ENCODE measurements at places on chromosomes 4 and X.

DNA sequence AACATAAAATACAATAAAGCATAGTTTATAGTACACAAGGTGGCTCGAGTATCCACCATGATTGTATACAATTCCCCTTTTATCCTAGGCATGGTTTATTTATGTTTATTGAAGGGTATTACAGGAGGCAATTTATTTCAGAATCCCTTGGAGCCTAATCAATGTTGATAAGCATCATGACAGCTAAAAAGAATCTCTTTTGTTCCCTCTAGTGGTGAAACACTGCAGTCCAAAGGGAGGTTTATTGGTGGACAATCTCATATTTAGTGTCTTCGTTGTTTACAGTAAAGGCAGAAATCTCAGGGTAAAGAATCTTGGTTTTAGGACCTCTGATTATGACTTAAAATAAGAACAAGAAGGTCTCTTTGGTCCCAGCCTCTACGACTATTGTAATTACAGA lies 1712.5 kb downstream of the C4orf33 start:
- no peak for DNase-seq

DNA sequence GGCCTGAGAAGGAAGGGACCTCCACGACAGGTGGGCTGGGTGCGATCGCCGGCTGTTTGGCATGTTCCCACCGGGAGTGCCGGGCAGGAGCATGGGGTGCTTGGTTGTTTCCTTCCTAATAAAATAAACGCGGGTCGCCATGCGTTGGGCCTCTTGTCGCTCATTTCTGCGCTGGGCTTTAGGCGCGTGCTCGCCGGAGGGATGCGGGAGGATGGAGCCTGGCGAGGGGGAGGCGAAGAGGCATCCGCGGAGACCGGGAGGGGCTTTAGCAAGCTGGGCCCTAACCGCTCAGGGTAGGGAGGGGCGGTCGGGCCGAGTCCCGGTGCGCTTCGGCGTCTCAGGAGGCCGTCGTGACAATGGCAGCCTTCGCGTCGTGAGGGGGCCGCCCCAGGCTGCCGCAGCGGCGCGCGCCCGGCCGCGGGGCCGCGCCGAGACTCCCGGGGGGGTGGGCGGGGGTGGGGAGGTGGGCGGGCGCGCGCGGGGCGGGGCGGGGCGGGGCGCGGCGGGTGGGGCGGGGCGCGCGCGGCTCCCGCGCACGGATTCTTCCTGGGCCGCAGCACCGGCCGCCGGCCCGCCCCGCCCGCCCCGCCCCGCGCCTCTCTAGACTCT lies 476 bp upstream of the GDI1 start:
- peak; percentile 55 for DNase-seq

- DNase-seq = no peak
Observed at GRCh38 chr4:8192748-8193738, 6.0 kb upstream of the SH3TC1 start.

GRCh38 chrX:147850875-147851274 lies 60.8 kb upstream of the FMR1 start:
- no peak for DNase-seq

GRCh38 chr4:107870916-107871786 lies 46.4 kb downstream of the SGMS2 start:
- DNase-seq = no peak

DNA sequence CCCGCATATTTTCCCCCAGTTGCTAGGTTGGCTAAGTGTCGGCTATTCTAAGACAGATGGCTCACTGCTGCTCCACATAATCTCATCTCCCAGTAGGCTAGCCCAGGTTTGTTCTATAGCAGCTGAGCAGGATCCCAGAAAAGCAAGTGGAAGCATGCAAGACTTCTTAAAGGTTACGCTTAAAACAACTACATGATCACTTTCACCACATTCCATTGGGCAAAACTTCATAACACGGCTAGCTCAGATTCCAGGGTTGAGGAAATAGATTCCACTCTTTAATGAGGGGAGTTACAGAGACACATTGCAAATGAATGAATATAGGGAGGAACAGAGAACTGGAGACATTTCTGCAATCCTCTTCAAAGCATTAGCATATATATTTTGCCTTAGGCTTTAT lies 12.9 kb upstream of the RAB33B start:
- DNase-seq = no peak

DNA sequence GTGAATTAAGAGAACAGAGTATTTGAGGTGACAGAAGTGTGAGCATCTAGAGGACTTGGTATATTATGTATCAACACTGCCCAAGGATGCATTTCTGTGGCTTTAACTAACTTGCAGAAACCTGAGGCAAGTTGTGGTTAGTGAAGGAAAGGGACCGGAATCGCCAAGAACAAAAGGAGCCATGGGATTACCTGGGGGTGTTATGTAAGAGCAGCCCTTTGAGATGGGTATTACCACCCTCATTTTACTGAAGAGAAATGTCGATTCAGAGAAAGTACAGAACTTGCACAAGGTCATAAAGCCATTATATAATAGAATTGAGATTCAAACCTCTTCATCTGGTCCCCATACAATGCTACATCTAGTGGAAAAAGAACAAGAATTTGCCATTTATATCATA lies 14.3 kb downstream of the TENM3 start:
- DNase-seq = no peak

DNA sequence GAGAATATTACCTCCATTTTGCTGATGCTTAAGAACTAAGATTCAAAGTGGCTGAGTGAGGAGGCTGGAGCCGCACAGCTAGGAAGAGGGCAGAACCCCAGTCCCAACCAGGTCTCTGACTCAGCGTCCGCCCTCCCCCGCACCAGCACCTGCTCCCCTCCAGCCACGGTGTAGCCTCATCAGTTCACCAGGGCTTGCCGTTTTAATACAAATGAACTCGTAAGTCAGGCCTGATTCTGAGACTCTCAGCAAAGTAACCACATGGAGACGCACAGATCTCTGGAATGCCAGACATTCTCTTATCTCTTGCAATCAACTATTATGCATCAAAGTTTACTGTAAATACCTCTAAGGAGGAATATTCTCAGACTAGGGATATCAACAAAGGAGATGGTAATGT lies 52.4 kb downstream of the ENPP6 start:
- no peak for DNase-seq

- no peak for DNase-seq
Observed at GRCh38 chr4:61273233-61273632, 73.1 kb downstream of the ADGRL3 start.

DNA sequence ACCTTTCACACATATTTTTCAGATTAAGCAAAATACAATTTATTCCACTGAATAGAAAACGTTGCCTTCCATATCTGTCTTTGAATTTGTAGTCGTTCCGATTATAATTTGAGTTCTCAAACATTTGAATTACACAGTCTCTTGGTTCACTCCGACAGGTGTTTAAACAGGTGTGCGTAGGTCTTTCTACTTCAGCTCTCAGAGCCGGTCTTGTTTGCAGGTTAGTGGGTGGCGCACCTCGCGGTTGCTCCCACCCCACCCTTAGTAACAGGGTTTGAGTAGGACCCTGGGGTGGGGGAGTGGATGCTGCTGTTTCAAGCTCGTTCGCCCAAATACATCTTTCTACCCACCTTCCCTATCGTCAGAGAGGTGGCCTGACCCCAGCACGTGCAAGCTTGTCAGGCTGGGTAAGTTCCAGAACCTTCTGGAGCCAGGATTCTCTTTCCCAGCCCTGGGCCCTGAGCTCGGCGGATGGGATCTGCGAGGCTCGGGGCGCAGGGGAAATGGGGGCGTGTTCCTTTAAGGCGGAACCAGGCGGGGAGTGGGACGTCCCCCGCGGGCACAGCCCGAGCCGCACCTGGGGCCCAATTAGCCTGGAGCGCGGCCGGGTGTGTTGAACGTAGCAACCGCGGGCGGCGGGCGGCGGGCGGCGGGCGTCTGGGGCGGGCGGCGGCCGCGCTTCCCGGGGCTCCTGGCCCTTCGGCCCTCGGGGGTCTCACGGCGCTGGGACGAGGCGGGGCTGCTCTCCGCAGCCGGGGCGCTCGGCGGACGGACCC lies at the start of gene FAM149A:
Gene FAM149A, plus strand, starts transcription at position 591 of the 776 bp plus-strand sequence.
- peak; percentile 59 for DNase-seq

GRCh38 chrX:29470030-29470429 lies 745.3 kb upstream of the MAGEB2 start:
- no peak for DNase-seq

GRCh38 chr4:19803406-19803805 lies 448.3 kb upstream of the SLIT2 start:
- no peak for DNase-seq

GRCh38 chr4:8745005-8745790 lies 126.4 kb downstream of the HMX1 start:
- peak; percentile 25 for DNase-seq

DNA sequence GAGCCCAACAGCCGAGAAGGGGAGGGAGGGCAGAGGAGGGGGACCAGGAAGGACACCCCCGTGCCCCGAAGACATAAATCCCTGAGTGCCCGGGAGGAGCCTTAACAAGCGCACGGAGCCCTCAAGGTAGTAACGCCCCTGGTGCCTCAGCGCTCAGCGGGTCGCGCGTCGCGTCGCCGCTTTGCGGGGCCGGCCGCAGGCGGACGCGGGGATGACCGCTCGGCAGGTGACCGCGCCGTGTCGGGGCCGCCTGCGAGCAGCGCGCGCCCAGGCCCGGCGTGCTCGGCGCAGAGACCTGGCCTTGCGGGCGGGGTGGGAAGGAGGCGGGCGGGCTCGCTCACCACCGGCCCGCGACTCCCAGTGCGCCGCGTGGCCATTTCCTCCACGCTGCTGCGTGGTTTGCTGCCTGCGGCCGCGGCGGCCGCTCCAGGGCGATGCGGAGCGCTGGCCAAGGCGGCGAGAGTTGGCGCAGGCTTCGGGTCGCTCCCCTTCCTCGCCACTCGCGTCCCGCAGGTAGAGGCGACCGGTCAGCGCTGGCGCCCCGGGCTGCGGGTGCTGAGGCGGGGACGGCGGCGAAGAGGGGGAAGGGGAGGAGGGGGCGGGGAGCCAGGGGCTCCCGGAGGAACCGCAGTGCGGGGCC lies 632 bp downstream of the CCSER1 start:
- DNase-seq = peak; percentile 50

DNA sequence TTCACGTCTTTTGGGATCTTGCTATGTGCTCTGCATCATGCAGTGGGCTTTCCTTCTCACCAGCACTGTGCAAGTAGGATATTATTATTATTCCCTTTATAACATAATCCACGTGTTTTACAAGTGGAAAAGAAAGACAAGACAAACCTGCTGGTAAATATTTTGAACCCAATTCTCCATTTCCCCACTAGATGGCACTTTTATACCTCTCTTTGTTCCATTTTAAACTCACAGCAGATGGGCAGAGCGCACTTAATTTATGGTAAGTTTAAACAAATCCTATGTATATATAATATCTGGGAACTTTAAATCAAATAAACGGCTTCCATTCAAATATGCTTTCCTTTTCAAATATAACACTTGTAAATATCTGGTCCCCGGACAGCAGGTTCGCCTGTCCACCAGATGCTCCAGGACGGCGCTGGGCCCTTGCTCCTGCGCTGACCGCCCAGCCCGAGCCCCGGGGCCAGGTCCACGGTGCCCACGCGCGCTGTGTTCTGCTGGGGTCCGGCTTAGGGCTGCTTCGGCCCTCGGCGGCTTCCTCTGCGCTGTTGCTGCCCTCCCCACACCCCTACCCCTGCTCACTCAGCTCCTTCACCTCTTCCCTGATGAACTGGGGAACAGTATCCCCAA lies 31.1 kb downstream of the F11 start:
- no peak for DNase-seq

DNA sequence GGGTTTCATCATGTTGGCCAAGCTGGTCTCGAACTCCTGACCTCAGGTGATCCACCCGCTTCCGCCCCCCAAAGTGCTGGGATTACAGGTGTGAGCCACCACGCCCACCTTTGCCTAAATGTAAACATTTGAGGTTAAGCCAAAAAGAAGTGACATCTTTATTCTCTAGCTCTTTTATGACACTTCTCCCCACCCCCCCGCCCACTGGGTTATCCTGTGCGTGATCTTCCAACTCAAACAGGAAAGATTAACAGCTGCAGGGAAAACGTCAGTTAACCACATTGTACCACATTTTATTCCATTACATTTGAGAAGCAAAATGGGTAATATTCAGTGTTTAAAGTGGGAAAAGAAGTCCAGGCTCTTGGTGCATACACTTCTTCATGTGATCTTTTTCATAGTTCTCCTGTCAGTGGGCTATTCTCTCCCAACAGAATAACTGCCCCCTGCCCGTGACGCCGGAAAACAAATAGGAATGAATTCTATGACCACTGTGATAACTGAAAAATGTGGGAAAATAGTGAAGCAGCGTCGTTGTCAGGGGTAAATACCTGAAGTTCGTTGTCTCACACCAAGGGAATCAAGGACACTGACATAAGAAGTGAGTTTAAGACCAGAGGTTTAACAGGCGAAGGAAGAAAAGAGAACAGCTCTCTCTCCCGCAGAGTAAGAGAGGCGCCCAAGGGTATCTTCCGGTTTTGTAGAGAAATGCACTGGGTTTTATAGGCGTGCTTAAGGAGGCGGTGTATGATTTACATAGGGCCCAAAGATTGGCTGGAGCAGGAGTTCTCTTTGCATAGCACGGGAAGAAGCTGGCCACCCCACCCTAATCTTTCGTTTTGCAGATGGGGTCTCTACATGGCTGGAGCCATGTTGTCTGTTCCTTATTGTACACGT lies 9.7 kb upstream of the SRD5A3 start:
- no peak for DNase-seq

- peak; percentile 48 for DNase-seq
Observed at GRCh38 chr4:72569719-72570235, 756 bp upstream of the ADAMTS3 start.

GRCh38 chr4:86967073-86967472 lies 32.3 kb downstream of the AFF1 start:
- no peak for DNase-seq

DNA sequence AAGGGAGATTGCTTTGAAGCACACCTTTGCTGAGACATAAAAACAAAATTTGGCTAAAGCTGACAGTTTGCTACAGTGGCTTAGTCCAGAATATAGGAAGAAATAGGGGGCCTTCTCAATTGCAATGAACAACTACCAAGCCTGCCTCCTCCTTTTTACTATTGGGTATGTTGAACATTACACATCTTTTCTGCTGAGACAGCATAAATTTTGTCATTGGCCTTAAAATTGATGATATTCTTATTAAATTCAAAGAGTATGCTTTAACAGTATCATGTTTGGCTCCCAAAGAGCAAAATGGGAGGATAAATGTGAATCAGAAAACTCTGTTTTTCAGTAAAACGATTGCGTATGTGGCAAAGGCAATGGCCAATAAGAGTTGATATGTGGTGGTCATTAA lies 721.9 kb upstream of the IGFBP7 start:
- no peak for DNase-seq

GRCh38 chrX:100674705-100675104 lies 30.7 kb downstream of the SRPX2 start:
- DNase-seq = no peak

DNA sequence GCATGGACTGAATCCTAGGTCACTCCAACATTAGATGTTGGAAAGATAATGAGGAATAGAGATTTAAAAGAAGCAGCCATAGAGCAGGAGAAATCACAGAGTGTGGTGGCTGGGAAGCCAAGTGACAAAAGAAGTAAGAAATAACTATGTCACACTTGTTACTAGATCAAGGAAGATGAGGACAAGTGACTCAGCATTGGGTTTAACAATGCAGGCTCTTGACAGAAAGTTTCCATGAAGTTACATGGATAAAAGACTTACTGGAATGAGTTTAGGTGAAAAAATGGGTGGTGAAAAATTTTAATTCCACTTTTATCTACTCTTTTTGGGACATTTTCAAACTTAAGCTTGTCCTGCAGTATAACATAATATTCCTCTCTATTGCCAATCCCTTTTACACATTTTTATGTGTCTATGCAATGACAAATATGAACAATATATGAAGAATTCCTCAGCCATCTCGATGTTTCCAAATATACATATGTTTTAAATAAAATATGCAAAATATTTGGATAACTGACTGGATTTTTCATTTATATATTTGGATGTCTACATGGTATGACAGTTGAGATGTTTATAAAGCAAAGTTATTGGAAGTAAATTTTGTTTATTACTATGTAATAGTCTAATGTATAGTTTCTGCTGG lies 462.6 kb downstream of the IL15 start:
- DNase-seq = no peak

- DNase-seq = no peak
Observed at GRCh38 chr4:151862766-151863165, 102.0 kb upstream of the GATB start.
